ENCODE measurements at places on chromosomes 4 and X.

- no peak for DNase-seq
These were observed 48.6 kb downstream of the ACOX3 start for GRCh38 chr4:8391972-8392371.

GRCh38 chr4:147217655-147218054 lies 263.2 kb upstream of the EDNRA start:
- DNase-seq: no peak

DNA sequence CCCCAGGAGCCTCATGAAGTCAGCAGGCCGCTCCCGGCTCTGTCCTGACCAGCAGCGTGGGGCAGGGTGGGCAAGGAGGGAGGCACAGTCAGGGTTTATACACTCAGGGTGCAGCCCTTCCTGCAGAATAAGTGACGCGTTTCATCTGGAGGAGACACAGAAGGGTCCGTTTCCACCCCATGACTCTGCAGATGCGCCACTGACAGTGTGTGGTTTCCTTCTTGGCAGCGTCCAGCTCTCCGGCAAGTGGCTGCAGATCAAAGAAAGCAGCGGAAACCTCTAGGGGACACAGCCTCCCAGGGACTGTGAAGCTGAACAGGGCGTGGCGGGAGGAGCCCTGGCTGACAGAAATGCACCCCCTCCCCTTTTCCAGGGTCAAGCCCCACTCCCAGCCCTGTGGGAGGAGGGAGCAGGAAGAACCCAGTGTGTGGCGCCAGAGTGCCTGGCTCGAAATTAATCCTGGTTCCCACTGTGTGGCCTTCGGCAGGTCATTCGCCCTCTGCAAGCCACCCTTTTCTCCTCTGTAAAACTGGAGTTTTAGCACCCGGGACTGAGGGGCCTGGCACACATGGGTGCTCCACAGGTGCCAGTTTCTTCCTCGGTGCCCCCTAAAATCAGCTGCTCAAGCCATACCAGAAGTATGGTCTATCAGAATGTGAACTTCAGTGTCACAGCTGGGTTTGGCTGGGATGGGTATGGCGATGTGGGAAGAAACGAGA lies 17.3 kb upstream of the TBC1D14 start:
- DNase-seq: no peak

GRCh38 chrX:37726346-37726745 lies 40.8 kb downstream of the XK start:
- DNase-seq: no peak

DNA sequence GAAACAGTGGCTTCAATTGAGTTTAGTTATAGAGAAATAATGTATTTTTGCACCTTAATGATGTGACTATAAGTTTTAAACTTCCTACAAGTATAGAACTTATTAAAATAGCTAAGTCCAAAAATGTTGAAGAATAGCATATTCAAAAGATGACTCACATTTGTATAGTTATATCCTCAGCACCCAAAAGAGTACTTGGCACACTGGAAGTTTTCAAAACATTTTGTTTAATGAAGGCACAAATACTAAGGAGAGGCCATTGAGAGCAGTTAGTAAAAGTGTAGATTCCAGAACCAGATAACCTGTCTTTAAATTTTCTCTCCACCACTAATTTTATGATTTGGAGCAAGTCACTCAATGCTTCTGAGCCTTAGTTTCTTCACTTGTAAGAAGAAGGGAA lies 226.9 kb upstream of the MID1 start:
- no peak for DNase-seq

GRCh38 chr4:7419961-7420660 lies 14.6 kb downstream of the PSAPL1 start:
- DNase-seq: no peak

DNA sequence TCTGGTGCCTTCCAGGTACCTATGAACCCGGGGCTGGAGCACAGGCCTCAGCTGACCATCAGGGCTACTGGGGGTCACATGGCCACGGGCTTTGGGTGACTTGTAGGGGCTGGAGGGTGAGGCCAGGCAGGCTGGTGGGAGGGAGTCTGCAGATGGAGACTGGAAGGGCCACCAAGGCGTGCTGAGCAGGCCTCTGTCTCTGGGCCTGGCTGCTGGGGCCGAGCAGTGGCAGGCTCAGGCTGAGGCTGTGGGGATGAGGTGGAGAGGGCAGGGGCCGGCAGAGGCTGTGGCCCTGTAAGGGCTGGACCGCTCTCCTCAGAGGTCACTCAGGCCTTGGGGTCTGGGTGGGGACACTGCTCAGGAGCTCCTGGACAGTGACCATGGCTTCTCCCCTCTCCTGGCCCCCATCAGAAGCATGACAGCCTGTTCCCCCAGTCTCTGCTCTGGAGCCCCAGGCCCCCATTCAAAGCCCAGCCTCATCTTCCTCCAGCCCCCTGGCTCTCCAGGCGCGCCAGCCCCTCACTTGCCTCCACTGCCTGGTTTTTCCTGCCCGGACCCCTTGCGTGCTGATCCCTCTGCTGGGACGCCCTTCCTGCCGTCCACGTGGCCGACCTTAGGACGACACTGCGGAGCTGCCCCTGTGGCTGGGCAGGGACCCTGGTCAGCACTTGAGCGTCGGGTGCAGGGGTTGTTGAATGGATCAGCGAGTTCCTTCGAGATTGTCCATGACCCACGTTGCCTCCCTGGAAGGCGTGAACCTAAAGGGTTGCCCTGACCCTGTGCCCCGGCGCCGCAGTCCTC lies 11.1 kb upstream of the NAT8L start:
- no peak for DNase-seq

GRCh38 chrX:70973221-70973620 lies 42.3 kb upstream of the SLC7A3 start:
- DNase-seq: no peak

- no peak for DNase-seq
These were observed 8.7 kb downstream of the GASK1B start for GRCh38 chr4:158163941-158164767.

DNA sequence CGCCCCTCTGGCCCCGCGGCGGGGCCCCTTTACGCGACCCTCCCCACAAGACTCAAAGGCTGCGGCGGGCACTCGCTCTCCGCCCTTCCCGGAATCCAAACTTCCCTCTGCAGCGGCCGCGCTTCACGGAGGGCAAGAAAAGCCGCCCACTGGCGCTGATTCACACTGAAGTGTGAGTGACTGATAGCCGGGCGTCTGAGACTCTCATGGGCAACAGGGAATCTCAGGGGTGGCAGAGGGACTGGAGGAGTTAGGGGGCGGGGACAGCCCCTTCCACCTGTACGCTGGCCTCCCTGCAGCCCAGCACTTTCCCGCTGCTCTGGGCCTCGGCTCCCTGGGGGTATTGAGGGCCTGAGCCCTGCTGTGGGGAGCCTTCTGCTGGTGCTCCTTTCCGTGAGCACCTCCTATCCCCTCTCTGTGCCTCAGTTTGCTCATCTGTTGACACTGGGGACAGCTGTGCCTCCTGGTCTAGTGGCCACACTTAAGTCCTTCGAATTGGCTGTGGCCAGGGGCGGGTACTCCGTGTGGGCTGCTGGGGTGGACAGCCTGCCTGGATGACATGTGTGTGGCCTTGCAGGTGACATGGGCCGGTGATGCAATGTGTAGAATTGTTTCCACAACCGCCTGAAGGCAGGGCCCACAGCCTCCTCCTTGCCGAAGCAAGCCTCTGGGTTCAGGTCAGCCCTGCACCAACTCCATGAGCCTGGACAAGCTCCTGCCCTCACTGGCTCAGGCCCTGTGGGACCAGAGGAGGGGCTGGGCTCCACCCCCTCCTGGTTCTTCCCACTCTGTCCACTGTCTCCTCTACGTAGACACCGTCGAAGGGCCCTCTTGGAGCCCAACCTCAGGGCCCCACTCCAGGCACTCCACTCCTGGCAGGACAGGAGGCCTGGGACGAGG lies 951 bp downstream of the SH3BP2 start:
- DNase-seq: no peak

- DNase-seq: no peak
These were observed 262.8 kb downstream of the PRDM5 start for GRCh38 chr4:120659616-120660170.

DNA sequence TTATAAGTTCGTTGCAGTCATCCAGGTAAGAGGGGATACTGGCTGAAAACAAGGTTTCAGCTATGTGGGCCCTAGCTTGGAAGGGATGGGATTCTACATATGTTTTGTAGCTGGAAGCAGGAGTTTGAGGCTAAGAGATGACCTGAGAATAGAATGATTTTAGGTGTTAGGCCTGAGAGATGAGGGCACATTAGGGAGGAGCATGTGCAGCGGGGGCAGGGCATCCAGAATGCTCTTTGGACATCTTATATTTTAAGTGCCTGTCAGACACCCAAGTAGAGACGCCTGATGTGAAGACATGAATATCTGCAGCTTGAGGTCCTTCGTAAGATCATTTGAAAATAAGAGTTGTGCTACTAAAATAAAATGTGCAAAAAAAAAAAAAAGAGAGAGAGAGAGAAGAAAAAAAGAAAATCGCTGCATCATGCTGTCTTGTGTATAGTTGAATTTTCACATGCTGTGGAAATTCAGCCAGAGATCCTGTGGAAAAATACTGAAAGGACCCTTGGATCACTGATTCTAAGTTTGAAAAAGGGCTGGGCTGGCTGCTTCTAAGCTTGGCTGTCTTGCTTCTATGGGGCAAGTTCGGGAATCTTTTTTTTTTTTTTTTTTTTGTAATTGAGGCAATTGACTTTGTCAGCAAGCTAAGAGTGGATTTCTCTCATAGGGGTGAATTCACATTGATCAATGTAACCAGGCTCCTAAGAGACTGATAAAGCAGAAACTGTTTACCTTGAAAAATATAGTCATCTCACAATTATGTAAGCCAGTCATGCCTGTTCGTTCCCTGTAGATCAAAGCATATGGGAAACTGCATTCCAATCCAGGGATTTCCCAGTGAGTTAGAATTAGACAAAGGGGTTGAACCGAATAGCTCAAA lies 341.0 kb upstream of the GATB start:
- DNase-seq: no peak

DNA sequence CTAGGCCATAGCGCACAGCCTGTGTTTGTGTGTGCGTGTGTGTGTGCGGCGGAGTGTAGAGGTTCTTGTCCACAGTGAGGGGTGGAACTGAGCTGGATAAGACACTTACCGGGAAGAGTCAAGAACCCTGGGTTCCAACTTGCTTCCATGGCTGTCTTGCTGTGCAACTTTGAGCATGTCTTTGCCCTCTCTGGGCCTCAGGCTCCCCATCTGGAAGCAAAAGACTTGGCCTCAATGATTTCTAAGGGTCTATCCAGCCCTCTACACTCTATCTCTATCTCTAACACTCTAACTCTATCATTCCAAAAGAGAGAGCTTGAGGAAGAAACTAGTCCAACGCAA lies 121.3 kb upstream of the PJA1 start:
- DNase-seq: no peak

GRCh38 chr4:108751321-108751720 lies 11.5 kb downstream of the ETNPPL start:
- no peak for DNase-seq

DNA sequence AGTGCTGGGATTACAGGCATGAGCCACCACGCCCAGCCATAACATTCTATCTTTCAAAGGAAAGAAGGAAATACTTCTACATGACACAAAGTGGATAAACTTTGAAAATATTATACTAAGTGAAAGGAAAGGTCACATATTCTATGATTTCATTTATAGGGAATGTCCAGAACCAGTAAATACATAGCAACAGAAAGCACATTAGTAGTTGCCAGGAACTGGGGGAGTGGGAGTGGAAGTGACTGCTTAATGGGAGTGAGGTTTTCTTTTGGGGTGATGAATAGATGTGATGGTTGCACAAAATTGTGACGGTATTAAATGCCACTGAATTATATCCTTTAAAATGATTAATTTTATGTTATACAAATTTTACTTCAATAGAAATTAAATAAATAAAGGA lies 95.7 kb upstream of the IL15 start:
- no peak for DNase-seq

DNA sequence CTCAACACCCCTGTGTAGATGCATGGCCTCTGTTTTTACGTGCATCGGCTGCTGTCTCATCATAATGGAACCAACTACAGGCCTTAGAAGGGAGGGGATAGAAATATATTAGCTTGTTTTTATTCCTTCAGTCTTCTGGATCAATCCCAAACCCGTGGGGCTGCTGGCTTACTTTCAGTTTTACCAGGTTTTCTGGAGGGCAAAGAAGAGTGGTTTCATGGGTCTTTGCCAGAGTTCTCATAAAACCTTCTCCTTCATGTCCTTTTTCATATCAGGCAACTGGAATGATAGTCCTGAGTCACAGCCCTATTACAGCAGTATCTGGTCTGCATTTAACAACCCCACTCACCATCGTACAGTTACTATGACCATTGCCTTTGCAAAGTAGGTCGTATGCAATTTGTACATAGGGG lies 34.6 kb downstream of the PPP2R2C start:
- DNase-seq: peak; percentile 28

DNA sequence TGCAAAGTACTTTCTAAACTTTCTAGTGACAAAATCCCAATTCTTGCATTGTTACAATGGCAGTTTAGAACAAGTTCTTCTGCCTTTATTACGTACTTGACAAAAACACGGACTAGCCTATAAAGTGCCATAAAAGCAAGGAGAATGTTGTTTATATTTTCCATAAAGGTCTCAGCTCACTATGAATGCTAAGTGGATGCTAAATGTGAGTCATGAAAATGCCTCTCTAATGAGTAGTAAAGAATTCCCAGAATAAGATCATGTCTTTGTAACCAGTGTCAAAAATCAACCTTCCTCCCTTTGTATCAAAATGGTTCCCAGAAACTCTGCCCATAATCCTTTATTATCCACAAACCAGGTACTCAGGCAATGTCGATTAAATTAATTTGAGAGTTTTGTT lies 539.8 kb upstream of the SLIT2 start:
- no peak for DNase-seq

DNA sequence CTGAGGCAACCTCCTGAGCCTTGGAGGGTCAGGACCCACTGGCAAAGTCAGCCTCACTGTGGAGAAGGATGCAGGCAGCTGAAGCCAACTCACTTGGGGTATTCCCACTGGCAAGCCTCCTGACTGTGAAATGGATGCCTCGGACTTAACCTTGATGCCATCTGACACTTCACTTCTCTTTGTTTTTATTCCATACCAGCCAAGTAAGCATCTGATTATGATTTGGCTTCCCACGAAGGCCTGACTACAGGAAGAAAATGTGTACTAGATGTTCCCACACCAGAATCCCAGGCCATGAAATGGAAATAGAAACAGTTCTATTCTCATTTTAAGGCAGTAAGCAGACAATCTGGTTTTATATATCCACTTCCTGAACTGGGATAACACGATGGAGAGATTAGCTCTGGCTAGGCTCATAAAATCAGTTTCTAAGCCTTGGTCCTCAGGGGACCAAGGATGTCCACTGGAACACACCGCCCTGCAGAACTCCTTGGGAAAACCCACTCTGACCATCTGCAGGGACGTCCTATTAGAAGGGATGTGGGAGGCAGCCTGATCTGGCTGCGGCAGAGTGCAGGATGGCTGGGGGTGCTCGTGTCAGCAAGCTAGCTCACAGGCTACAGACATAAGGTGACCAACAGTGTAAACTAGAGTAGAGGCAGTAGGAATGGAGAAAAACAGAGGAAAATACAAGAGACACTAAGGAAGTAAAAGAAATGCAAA lies 89.3 kb downstream of the TSPAN5 start:
- DNase-seq: no peak

- no peak for DNase-seq
These were observed 8.2 kb upstream of the SMPX start for GRCh38 chrX:21766101-21766500.
